ENCODE measurements at places on chromosomes 12 and 14. TPM values are rescaled to one million over a fixed set of nuclear protein-coding genes. Genes with fewer than 3 reads are reported as not detected.

FSCB gene
- 0.54 TPM for total RNA-seq

- no peaks in the 10 kb centered on the region for H3K4me1 ChIP-seq
- H3K27me3 ChIP-seq: no peaks in the 10 kb centered on the region
- no peaks in the 10 kb centered on the region for H3K36me3 ChIP-seq
- no peak overlapping the region for H3K4me3 ChIP-seq
- H3K27ac ChIP-seq: no peak overlapping the region
These were observed 79.1 kb downstream of the KCNK10 start for GRCh38 chr14:88243946-88244345.

DNA sequence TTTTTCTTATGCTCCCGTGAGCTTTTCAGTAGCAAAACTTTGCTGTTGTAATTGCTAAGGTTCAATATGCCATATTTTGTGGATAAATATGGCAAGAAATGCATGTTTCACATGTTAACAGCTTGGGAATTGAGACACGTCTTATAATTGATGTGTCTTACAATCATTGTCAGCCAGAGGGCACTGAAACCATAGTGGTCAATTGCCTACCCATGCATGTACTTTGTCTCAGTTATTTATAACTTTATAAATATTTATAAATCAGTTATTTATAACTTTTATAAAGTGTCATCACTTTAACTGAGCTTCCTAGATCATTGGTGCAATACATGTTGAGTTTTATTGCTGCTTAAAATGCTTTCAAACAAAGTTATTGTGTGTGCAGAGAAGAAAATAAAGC, 82.0 kb downstream of the CATSPERB start:
- H3K27me3 ChIP-seq: no peaks in the 10 kb centered on the region
- H3K4me3 ChIP-seq: no peak overlapping the region
- no peak overlapping the region for H3K27ac ChIP-seq
- no peaks in the 10 kb centered on the region for H3K36me3 ChIP-seq
- no peak for DNase-seq

NUAK1 gene
- 5.0 TPM for total RNA-seq

ISM2 gene
- total RNA-seq: not detected

DNA sequence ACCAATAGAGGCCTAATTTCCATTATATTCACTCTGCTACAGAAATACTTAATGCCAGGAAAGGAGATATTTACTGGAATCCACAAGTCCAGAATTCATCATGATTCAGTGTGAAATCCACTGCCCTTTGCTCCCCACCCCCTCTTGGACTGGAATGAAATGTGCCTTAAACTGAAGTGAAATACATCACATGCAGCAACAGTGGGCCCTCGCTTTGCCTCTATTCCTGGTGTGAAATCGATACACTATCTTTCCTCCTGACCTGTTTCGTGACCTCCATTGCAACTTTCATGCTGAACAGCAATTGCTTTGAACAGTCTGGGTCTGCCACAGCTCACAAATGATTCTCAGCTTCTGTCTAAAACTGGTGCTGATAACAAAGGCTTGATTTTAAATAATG, 100.6 kb downstream of the NPAS3 start:
- no peaks in the 10 kb centered on the region for H3K36me3 ChIP-seq
- no peak for DNase-seq
- H3K4me3 ChIP-seq: no peak overlapping the region
- no peak overlapping the region for H3K27ac ChIP-seq
- H3K4me1 ChIP-seq: no peaks in the 10 kb centered on the region
- H3K27me3 ChIP-seq: no peaks in the 10 kb centered on the region

PPP4R4 gene
- 2.5 TPM for total RNA-seq

DNA sequence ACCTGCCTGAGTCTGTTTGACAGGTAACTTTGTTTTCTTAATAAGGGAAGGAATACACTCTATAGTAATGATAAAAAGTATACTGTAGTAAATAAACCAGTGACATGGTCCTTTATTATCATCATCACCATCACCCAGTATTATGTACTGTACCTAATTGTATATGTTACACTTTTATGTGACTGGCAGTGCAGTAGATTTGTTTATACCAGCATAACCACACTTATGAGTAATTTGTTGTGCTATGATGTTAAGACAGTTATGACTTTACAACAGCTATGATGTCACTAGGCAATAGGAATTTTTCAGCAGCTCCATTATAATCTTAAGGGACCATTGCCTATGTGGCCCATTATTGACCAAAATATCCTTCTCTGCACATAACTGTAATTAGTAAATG, 155.0 kb downstream of the NUBPL start:
- no peak for DNase-seq
- no peak overlapping the region for H3K27ac ChIP-seq
- H3K4me1 ChIP-seq: no peaks in the 10 kb centered on the region
- no peaks in the 10 kb centered on the region for H3K27me3 ChIP-seq

DNA sequence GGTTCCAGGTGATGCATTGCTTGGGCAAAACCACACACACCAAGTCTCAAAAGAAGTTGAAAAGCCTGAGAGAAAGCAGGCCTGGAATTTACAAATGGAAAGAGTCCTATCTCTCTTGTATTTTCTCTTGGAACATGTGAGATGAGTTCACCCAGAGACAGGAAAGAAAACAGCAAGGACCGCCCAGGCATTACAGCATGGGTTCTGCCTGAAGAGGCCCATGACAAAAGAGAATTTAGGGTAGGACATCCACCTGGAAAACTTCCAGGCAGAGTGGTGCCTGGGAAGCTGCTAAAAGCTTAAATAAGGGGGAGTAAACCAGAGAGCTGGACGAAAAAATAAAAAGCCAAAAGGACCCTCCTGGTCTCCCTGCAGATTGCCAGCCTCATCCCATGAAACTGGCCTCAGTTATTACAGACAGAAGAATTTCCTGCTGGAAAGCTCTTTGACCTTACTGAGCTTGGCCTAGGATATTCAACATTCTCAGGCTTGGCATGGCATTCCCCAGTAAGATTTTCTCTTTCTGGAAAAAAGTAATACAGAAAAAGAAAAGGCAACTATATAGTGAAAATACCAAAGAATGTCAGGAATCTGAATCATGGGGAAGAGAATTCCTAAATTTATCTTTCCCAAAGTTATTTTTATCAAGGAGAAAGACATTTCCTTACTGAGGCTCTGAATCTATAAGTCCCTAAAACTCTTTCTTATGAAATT, 121.3 kb upstream of the NUDT4 start:
- H3K36me3 ChIP-seq: no peaks in the 10 kb centered on the region
- H3K4me1 ChIP-seq: no peaks in the 10 kb centered on the region
- no peak overlapping the region for H3K27ac ChIP-seq

GLT1D1 gene
- total RNA-seq: not detected

- no peak overlapping the region for H3K4me3 ChIP-seq
- DNase-seq: no peak
- peaks cover 5% of the 10 kb centered on the region for H3K4me1 ChIP-seq
- H3K27me3 ChIP-seq: no peaks in the 10 kb centered on the region
- no peaks in the 10 kb centered on the region for H3K36me3 ChIP-seq
- no peak overlapping the region for H3K27ac ChIP-seq
These were observed 8.2 kb downstream of the NOC4L start for GRCh38 chr12:132152411-132152821.

VCPKMT gene
- total RNA-seq: 5.8 TPM

DNA sequence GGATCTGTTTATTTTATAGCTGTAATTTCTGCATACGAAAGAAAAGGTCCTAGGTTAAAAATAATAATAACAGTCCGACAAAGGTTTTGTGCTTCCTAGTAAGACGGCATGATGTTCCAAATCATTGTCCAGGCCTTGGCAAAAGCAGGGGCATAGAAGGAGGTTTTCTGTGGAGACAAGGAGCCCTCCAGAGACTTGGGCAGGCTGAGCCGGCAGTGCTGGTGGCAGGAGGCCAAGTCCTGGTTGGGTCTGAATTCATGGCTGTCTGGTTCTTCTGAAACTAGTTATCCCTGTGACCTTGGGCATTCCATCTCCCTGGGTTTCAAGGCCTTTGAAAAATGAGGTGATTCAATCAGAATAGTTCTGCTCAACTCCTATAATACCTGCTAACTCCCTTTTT, 44.0 kb downstream of the KCNK13 start:
- DNase-seq: no peak
- H3K36me3 ChIP-seq: no peaks in the 10 kb centered on the region
- H3K27ac ChIP-seq: no peak overlapping the region
- no peak overlapping the region for H3K4me3 ChIP-seq

DNA sequence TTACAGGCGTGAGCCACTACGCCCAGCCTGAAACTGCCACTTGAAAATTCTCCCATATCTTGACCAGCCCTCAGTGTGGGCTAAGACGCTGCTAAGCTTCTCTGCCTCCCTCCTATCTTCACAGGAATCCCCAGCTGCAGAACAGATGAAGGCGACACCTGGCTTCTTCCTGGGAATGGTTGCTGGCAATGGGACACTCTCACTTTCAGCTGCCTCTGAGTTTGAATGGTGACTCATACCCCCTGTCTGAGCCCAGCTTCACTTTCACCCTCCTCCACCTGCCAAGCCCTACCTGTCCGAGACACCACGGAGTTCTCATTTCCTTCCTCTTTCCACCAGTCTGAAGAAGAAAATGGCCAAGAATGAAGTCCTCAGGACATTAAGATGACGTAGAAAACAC, 18.3 kb upstream of the VASH1 start:
- no peak overlapping the region for H3K4me3 ChIP-seq
- no peaks in the 10 kb centered on the region for H3K36me3 ChIP-seq
- DNase-seq: no peak
- no peak overlapping the region for H3K27ac ChIP-seq

VDR gene
- total RNA-seq: 151 TPM

RND1 gene
- 1.6 TPM for total RNA-seq

- no peak for DNase-seq
- no peaks in the 10 kb centered on the region for H3K36me3 ChIP-seq
- H3K4me3 ChIP-seq: no peak overlapping the region
- H3K4me1 ChIP-seq: no peaks in the 10 kb centered on the region
- no peak overlapping the region for H3K27ac ChIP-seq
These were observed 17.9 kb upstream of the CFAP54 start for GRCh38 chr12:96471368-96472050.

All from Peyer's patch (tissue), 4 donors.